T-helper 9 cell (primary cell): ENCODE measurements at places on chromosomes 3 and 15.

DNA sequence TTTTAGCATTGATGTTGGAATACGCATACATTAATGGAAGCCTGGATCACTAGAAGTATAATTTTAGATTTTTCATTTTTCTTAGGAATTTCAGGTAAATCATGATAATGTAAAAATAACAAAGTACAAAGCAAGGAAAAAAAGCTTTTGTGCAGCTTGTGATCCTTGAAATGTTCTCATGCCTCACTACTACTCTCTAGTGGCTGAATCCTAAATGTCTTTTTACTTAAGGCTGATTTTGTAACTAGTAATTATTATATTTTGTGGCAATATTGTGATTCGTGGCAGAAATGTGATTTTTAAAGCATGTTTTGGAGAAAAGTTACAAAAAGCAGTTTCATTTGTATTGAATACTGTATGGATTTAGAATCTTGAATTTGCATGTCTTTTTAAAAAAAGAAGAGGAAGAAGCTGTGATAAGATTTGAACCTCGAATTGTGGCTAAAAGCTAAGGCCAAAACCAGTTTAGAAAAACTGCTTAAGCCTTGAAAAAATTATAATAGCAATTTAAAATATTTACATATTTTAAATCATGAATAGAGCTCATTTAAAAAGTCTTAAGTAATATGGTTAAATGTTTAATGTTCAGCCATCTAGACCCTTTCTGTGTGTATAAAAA lies 39.0 kb downstream of the U2SURP start:
- DNase-seq: no peak

GRCh38 chr3:98500019-98500418 lies 2.5 kb downstream of the OR5K2 start:
- DNase-seq: no peak

- DNase-seq: no peak
Measured at GRCh38 chr3:8095724-8096123, 405.9 kb upstream of the LMCD1 start.

- no peak for DNase-seq
Measured at GRCh38 chr3:148863814-148864213, 1.3 kb upstream of the CPA3 start.

DNA sequence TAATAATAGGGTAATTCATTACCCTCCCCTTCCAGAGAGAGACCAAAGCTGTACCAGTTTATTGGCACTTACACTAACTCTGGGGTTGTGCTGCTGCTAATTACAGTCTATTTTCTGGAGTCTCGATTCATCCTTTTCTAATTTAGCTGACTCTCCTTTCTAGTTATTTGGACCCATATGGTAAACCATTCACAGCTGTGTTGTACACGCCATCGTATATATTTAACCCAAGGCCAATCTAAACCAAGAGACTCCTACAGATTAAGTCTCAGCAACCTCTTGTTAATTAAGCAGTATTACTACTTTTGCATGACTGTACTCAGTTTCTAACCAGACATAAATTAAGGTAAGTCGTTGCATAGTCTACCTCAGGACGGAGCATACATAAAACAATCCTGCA lies 22.5 kb downstream of the ANXA2 start:
- no peak for DNase-seq

DNA sequence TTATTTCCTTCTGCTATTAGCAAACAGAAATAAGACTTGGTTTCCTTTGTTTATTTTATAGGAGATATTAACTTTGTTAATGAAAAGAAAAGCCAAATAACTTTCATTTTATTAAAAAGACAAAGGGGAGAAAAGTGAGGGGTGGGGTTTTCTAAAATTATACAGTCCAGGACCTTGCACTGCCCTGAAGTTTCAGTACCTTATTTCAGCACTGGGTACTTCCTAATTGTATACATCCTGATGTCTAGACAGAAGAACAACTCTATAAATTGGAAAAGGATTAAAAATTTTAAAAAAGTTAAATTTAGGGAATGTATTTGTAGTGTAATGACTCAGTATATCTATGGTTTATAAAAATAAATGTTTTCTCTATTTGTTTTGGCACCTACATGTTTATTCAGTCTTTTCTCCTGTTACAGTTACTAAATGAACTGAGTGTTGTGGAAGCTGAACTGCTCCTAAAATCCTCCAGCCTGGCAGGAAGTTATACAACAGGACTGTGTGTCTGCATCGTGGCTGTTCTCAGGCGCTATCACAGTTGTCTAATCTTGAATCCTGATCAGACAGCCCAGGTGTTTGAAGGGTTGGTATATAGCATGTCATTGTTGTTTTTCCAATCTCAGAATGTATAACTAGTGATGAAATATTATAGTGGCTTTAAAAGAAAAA lies 27.6 kb upstream of the P2RY13 start:
- DNase-seq: no peak

GRCh38 chr3:134186391-134186790 lies 64.3 kb downstream of the RYK start:
- no peak for DNase-seq

GRCh38 chr3:181250714-181251113 lies 261.2 kb upstream of the DNAJC19 start:
- DNase-seq: no peak

DNA sequence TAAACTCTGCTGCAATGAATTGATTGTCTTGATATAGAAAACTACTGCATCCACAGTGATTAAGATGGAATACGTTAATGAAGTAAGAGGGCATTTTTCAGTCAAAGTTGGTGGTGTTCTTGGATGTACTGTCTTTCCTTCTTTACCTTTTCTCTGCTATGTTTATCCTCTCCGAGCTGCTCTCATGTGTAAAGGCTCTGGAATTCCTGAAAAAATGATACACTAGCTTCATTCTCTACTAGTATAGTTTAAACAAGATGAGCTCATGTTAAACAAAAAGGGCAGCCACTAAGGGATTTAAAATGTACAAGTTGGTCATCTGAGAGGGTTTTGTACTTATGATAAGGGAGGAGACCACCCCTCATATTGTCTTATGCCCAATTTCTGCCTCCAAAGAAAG lies 504.6 kb upstream of the NECTIN3 start:
- DNase-seq: no peak

GRCh38 chr3:71585131-71585530 lies 1.6 kb upstream of the FOXP1 start:
- DNase-seq: no peak

- no peak for DNase-seq
Measured at GRCh38 chr15:80604583-80605575, 90.2 kb upstream of the ABHD17C start.

- no peak for DNase-seq
Measured at GRCh38 chr3:44957986-44958385, 18.0 kb downstream of the ZDHHC3 start.

DNA sequence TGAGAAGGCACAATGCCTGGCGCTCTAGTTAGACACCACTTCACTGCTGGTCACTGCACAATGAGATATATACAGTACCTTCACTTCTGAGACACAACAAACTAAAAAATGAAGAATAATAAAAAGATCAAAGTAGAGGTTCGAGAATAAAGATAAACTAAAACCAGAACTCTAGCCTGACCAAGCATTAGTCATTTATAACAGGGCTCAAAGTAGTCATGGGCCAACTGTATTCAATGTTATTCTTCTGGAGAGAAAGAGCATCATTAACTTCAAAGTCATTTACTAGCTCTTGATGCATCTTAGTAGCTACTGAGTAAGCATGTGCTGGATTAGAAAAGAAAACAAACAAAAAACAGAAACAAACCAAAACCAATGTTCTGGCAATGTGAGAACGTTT lies 145.2 kb downstream of the SSR3 start:
- DNase-seq: no peak

DNA sequence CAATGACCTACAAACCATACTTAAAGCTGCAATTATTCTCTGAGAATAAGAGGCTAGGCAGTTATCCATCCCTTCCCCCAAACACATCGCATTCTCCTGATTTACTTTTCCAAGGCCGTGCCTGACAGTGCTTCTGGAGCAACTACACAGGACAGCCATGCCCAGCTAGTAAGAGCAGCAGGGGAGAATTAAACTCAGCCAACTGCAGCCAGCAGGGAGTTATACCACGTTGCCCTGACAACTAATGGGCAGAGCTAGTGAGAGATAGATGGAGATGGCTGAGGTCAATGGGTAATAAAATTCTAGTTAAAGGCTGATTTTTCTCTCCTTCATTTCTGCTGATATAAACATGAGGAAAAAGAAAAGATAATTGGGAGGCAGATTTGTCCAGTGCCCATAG lies 193.8 kb upstream of the PPP2R3A start:
- no peak for DNase-seq

DNA sequence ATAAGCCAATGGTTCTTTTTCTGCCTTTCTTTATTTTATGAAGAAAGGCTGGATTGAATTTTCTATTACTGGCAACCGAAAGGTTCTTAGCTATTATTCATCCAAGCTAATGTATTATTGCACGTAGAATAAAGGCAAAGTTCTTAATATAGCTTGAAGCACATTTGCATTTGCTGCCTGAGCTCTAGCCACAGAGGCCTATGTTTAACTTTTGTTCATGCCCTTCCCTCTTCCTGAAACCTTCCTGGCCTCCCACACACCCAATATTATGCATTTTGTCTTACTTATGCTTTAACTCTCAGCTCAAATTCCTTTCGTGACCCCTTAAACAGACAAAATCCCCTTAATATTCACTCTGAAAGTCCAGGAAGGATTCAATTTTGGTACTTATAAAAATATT lies 71.0 kb upstream of the ZNF280D start:
- no peak for DNase-seq

GRCh38 chr3:106881186-106881585 lies 496.1 kb upstream of the CCDC54 start:
- no peak for DNase-seq

GRCh38 chr15:86061581-86061980 lies 18.1 kb upstream of the AGBL1 start:
- DNase-seq: no peak

DNA sequence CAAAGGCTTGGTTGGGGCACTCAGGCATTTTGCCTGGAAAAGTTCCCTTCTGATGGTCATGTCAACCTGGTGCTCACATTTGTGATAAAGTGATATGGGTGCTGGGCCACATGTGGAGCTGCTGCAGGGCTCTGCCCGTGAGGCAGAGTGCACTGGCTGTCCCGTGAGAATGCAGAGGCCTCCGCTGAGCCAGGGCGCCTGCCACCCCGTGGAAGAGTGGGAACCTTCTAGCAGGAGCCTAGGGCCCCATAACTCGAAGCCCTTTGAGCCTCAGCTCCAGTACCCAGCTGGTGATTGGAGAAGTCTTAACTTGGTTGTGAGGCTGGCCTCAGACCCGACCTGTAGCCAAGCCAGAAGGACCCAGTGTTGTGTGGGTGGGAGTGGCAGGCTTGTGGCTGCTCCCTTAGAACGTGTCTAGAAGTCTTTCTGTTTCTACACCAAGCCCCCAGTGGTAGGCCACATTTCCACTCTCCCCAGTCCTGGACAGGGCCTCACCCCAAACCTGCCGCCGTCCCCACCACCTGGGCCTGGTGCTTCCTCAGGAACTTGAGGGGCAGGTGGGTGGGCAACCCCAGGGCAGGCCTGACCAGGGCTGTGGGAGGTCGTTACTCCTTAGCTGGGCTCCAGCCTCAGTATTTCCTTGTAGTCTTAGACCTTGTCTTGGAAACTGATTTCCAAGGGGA lies 19.7 kb downstream of the SEC61A1 start:
- DNase-seq: no peak

DNA sequence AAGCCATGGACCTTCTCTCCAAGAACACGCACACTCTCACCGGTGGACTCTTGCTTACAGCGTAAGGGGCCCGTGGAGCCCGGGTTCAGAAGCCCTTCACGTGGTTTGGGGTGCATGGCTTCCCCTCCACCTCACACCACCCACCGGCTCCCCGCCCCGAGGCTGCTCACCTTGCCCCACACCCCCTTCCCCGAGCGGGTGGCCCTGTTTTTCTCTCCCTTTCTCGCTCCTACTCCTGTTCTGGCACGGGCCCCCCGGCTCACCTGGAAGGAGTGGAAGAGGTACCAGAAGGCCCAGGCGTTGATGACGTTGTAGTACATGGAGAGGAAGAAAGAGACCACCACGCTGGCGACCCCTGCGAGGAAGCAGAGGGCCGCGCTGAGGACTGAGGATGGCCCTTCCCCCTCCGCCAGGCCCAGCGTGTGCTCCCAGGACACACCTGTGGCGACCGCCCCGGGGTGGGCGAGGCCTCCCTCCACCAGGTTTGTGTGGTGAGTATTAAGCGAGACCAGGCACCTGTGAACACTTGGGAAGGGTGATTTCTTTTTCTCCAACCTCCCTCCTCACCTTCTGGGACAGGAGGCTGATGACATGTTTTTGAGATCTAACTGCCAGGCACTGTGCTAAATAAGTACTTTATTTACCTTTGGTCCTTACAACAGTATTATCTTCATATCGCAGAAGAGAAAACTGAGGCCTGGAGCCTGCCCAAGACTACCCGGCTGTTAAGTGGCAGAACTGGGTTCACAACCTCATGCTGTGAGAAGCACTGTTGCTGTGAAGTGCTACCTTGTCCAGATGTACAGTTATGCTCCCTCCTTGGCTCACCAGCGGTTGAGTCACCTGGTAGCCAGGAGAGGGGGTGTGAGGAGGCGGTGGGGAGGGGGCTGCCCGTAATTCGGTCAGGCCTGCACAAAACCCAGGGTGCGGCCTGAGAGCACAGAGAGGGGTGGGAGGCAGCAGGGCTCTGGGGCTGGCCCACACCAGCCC lies 16.3 kb downstream of the SLC6A20 start:
- DNase-seq: no peak

- DNase-seq: no peak
Measured at GRCh38 chr3:103181160-103181559, 746.3 kb downstream of the ZPLD1 start.

GRCh38 chr3:3105815-3106214 lies 4.4 kb downstream of the IL5RA start:
- no peak for DNase-seq

DNA sequence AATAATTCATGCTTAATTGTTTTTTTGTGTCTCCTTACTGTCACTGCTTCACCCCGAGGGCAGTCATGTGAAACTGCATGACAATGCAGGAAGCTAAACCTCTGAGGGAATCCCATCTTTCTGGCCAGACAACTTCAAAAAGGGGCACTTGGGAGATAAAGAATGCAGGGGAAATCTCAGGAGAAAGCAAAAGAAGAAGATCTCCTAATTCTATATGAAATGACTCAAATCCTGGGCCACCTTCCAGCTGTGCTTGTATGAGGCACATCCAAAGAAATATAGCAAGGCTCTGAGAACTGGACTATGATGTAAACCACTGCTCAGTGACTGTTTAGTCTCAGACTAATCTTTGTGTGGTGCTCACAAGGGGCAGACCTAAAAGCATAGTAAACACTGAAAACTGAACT lies 22.6 kb upstream of the UMPS start:
- DNase-seq: no peak

GRCh38 chr3:158313338-158313927 lies 203.5 kb downstream of the RSRC1 start:
- no peak for DNase-seq

- no peak for DNase-seq
Measured at GRCh38 chr3:25046911-25047771, 380.9 kb upstream of the RARB start.

DNA sequence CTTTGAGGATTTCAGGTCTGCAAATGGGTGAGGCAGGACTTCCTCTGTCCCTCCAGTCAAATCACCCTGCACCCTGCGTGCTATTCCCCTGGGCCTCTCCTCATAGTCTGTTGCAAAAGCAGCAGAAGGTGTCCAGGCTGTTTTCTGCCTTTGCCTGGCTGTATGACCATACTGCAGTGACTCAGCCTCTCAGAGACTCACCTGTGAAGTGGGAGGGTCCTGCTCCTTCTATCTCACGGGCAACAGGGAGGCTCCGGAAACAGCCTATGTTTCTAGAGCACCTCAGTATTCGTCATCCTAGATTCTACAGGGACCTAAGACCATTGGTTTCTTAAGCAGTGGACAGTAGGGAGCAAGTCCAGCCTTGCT lies 216.4 kb downstream of the TLE3 start:
- no peak for DNase-seq

GRCh38 chr3:186457236-186457635 lies 86.9 kb downstream of the CRYGS start:
- no peak for DNase-seq
